Activated CD4-positive, alpha-beta T cell treated with anti-CD3 and anti-CD28 coated beads for 4 hours (primary cell): ENCODE measurements at places on chromosomes 16 and 17.

- no peak for DNase-seq
These were observed 47.9 kb upstream of the MAP3K14 start for GRCh38 chr17:45364531-45365390.

DNA sequence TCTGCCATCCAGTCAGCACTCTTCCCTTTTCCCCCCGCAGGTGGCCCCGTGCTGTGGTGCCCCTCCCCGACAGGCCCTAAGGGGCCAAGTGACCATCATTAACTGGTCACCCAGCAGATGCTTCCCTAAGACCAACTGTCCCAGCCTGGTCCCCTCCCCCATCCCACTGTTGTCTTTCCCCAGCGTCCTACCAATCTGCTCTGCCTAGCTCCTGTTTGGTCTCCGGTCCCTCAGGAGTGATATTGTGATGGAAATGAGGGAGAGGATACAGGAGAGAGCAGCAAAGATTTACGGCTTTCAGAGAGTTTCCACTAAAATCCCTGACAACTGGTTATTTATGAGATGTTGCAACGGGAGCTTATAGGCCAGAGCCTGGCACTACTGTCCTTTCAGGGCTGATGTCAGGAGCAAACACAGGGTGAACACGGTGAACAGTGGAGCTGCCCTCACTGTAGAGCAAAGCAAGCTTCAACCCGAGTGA is 1.4 kb upstream of the TTLL6 start:
- DNase-seq, result no peak

DNA sequence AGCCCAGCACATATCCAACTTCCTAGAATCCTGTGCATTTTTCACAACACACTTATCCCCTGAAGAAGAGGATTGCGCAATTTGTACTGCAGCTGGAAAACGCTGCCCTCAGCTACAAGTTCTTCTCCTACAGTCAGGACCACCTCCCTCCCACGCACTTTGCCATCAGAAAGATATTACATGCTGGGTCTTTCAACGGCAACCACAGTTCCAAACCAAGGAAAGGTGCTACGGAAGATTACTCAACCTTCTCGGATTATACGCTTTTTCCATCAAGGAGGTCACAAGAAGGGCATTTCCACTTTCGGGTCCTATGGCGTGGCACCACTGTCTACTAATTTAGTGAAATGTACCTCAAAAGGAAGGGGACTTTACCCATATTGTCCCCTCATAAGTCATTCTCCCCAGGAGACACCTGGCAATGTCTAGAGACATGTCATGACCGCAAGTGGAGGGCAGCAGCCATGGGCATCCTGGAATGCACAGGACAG is 35.2 kb downstream of the USP7 start:
- DNase-seq, result peak; percentile 26

DNA sequence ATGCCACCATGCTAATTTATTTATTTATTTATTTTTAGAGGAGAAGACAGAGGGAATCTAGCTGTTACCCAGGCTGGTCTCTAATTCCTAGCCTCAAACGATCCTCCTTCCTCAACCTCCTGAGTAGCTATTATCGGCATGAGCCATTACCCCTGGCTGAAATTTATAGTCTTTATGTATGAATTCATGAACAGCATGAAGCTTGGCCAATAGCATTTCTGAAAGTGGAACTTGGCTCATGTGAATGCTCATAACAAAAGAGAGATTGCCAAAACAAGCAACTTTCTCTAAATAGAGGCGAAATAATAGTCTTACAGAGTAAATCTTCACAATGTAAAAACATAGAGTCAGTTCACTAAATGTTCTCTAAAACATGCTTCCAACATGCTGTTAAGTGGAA is 30.1 kb upstream of the SMURF2 start:
- no peak for DNase-seq

- DNase-seq, result no peak
These were observed 41.5 kb downstream of the C17orf67 start for GRCh38 chr17:56792267-56792666.

GRCh38 chr16:50709061-50709684 is 15.8 kb downstream of the NOD2 start:
- no peak for DNase-seq

DNA sequence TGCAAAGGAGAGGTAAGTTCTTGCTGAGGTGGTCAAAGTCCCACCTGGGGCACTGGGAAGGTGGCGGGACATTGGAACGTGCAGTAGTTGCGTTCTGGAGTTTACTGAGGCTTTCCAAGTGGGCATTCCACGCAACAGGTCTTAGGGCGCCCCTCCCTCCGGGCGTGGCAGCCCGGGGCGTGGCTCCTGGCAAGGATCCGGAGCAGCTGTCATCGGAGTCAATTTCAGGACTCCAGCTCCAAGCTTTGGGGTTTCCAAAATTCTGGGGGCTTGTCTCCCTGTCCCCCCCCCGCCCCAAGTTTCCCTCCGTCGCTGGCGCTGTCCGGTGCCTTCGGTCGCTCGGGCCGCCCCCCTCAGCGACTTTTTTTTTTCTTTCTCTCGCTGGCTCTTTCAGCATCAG is 43.1 kb upstream of the AMZ2 start:
- no peak for DNase-seq

DNA sequence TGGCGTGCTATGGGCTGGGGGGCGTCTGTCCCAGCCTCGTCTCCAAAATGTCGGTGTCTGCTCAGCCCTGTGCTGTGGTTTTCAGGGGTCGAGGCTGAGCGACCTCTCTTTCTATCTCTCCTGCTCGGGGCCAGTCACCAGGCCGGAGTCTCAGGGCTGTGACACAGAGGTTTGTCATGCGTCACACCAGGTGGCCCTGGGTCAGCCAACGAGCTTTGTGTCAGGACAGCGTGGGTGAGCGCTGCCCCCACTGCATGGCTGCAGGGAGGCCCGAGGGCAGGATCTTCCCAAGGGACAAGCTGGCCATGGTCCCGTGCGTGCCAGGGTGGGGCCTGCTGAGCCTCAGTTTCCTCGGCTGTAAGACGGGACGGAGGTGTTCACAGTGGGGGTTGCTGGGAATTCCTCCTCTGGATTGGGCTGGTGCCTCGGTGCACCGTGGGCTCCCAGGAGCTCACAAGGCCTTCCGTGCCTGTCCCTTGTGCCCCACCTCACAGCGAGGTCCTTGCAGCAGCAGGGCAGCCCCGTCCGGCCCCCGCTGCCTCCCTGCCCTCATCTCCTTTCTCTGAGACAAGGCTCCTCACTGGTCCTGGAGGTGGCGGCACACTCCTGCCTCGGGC is 50.5 kb downstream of the CBFA2T3 start:
- DNase-seq, result no peak

GRCh38 chr16:85207357-85207921 is 95.2 kb upstream of the CIBAR2 start:
- no peak for DNase-seq

DNA sequence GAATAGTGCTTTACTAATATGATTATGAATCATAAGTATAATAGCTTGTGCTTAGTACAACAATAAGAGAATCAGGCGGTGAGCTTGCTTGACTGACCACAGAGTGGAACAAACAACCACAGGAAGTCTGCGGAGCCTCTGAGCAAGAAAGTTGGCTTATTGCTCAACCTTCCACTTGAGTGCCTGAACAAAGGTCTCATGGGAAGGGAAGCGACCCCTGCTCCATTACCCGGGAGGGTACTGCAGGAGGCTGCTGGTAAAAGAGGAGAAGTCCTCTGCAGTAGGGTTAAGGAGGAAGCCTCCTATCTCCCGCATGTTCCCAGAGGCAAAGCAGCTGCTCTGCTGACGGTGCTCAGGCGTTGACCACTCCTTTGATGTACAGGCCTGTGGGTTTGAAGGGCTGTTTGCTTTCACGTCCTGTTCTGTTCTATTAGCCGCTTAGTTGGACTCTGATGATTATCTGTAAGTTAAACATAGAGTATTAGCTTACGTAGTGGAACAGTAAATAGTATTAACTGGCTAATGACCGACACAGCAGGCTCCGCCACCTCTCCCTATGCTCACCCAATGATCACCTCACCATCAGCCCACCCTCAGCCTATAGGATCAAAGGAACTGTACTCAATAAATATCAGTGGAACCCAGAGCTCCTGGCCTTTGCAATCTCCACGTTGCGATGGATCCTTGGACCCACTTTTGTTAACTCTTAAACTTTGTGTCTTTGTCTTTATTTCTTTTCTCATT is 17.5 kb downstream of the ALOX15B start:
- DNase-seq, result no peak

DNA sequence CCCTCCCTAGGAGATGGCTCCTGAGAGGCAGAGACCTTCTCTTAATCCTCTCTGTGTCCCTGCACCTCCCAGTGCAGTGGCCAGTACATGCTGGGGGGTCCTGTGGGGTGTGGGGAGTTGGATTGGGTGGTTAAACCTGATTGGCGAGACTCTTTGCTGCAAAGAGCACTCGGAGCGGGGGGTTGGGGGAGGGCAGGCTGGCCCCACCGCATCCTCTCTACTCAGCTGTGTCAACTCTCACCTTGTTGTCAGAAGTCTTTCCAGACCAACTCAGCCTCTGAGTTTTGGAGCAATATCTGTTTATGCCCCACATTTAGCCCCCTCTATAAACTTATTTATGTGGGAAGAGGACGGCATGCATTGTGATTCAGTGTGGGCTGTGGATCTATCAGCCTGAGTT is 40.0 kb downstream of the SMARCE1 start:
- DNase-seq, result peak; percentile 31

GRCh38 chr17:4502466-4503154 is 3.9 kb downstream of the SPNS2 start:
- no peak for DNase-seq
